H9 (cell line): ENCODE measurements at places on chromosomes 3 and 15. TPM values are rescaled to one million over a fixed set of nuclear protein-coding genes. Genes with fewer than 3 reads are reported as not detected.

The TEX55 gene
- total RNA-seq, result not detected in 2 replicates

- no peak for DNase-seq
- H3K36me3 ChIP-seq, result no peaks in the 10 kb centered on the region
- no peaks in the 10 kb centered on the region for H3K4me1 ChIP-seq
- no peak overlapping the region for H3K4me3 ChIP-seq
Measured at GRCh38 chr15:53223815-53224214, 433.7 kb upstream of the ONECUT1 start.

DNA sequence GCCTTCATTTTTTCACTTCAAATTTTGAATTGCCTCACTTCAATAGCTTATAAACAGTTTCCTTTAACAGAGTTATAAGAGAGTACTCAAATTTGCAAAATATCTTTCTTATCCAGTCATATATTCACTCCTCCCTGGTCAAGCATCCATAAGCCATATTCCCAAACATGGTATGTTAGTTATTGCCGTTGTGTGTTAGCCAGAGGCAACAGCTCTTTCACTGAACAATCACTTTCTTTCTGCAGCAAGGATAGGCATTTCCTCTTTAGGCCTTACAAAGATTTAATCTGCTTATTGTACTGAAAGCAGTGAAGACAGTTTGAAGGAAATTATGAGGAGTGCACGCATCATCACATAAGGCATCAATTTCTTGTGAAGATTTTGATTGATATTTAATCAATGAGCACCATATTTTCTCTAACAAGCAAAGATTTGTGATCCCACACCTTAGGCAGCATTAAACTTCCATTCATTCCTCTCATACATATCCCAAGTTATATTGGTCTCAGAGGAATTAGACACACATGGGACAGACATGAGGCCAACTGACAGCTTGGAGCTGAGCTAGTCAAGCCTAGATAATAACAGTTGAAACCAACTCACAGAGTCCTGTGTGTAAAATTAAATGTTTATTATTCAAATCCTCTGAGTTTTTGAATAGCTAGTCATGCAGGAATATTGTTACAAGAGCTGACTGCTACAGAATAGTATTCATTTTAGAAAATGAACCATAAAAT is 80.0 kb upstream of the EPHA6 start:
- no peaks in the 10 kb centered on the region for H3K27me3 ChIP-seq
- H3K27ac ChIP-seq, result no peak overlapping the region
- no peak for DNase-seq
- H3K36me3 ChIP-seq, result no peaks in the 10 kb centered on the region
- no peak overlapping the region for H3K4me3 ChIP-seq
- no peaks in the 10 kb centered on the region for H3K4me1 ChIP-seq

- peaks cover 28% of the 10 kb centered on the region for H3K36me3 ChIP-seq
- no peak for DNase-seq
- H3K27me3 ChIP-seq, result no peaks in the 10 kb centered on the region
- no peak overlapping the region for H3K27ac ChIP-seq
- no peak overlapping the region for H3K4me3 ChIP-seq
- H3K4me1 ChIP-seq, result no peaks in the 10 kb centered on the region
Measured at GRCh38 chr3:128863560-128863959, 15.9 kb upstream of the ACAD9 start.

- H3K36me3 ChIP-seq, result peaks cover 28% of the 10 kb centered on the region
- no peak overlapping the region for H3K27ac ChIP-seq
- no peaks in the 10 kb centered on the region for H3K4me1 ChIP-seq
Measured at GRCh38 chr15:52822475-52822874, 32.3 kb upstream of the ONECUT1 start.

- no peak overlapping the region for H3K27ac ChIP-seq
- DNase-seq, result no peak
Measured at GRCh38 chr3:145094355-145094941, 1066.5 kb downstream of the PLOD2 start.

DNA sequence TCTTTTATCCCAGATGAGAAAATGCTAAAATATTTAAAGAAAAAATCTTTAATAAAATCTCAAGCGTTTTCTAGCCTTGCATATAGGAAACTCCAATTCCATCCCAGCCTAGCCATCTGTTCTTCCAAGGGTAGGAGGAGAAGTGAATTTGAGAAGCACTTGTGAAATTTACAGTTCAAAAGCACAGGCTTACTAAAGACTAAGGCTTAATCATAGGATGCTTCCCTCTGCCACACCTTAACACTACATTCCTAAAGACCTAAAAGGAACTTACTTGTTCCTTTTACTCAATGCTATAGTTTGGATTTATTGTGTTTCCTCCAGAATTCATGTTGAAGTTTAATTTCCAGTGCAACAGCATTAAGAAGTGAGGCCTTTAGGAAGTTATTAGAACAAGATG is 764.8 kb upstream of the CADM2 start:
- no peaks in the 10 kb centered on the region for H3K4me1 ChIP-seq
- no peak for DNase-seq
- H3K27me3 ChIP-seq, result no peaks in the 10 kb centered on the region
- peaks cover 18% of the 10 kb centered on the region for H3K36me3 ChIP-seq
- H3K4me3 ChIP-seq, result no peak overlapping the region
- no peak overlapping the region for H3K27ac ChIP-seq

- H3K4me3 ChIP-seq, result no peak overlapping the region
- H3K4me1 ChIP-seq, result no peaks in the 10 kb centered on the region; the same call in 1 of the 2 replicates
- no peaks in the 10 kb centered on the region for H3K36me3 ChIP-seq
- DNase-seq, result no peak
- H3K27ac ChIP-seq, result no peak overlapping the region
Measured at GRCh38 chr3:105788593-105788992, 80.2 kb downstream of the CBLB start.

GRCh38 chr15:57565311-57565710 is 26.4 kb upstream of the MYZAP start:
- no peaks in the 10 kb centered on the region for H3K4me1 ChIP-seq
- H3K36me3 ChIP-seq, result no peaks in the 10 kb centered on the region

- H3K4me1 ChIP-seq, result no peaks in the 10 kb centered on the region
- no peaks in the 10 kb centered on the region for H3K27me3 ChIP-seq
- H3K4me3 ChIP-seq, result no peak overlapping the region
- H3K27ac ChIP-seq, result no peak overlapping the region
- H3K36me3 ChIP-seq, result no peaks in the 10 kb centered on the region
Measured at GRCh38 chr15:94453227-94453988, 222.0 kb downstream of the MCTP2 start.

DNA sequence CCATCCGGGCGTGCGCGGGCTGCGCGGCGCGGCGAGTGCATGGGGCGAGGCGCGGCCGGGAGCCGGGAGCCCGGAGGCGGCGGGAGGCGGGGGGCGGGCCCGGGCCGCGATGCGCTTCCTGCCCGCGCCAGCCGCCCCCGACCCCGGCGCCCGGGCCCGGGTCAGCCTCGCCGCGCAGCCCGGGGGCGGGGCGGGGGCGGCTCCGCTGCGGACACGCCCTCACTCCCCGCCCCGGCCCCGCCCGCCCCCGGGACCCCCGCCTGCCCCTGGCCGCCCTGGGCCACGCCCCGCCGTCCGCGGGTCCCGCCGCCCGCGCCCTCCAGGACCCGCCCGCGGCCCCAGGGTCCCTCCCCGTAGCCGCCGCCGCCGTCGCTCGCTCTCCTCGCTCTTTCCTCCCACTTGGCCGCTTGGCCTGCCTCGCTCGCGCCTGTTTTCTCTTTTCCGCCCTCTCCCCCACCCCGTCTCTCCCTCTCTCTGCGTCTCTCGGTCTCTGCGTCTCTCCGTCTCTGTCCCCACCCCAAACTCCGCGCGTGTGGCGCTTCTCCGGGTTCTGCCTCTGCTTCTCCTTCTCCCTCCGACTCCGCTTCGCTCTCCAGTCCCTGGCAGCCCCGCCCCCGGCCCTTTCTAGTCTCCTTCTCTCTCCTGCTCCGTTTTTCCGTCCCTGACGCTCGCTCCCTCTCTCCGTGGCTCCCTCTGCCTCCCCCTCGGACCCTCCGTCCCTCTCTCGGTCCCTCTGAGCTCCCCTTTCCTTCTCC is at the start of gene PLXND1:
PLXND1 (minus strand) TSS at position 41 of the 755 bp plus-strand sequence; CDS start at position 4, 37 bp downstream.
- peaks cover 6% of the 10 kb centered on the region; the same call in 1 of the 2 replicates for H3K27me3 ChIP-seq
- peaks cover 3% of the 10 kb centered on the region for H3K4me1 ChIP-seq
- H3K27ac ChIP-seq, result no peak within 1 kb of the TSS
- H3K4me3 ChIP-seq, result peak within 1 kb of the TSS; percentile 93
- peak; percentile 77 for DNase-seq
- peaks cover 2% of the 10 kb centered on the region; the same call in 2 of the 3 replicates for H3K36me3 ChIP-seq

- no peaks in the 10 kb centered on the region for H3K4me1 ChIP-seq
- no peak for DNase-seq
- no peak overlapping the region for H3K4me3 ChIP-seq
- no peak overlapping the region for H3K27ac ChIP-seq
- no peaks in the 10 kb centered on the region for H3K27me3 ChIP-seq
- peaks cover 4% of the 10 kb centered on the region; the same call in 1 of the 2 replicates for H3K36me3 ChIP-seq
Measured at GRCh38 chr3:184820525-184820924, 8.6 kb downstream of the VPS8 start.

- no peaks in the 10 kb centered on the region for H3K4me1 ChIP-seq
- no peak for DNase-seq
- no peaks in the 10 kb centered on the region for H3K27me3 ChIP-seq
- no peak overlapping the region for H3K27ac ChIP-seq
- H3K36me3 ChIP-seq, result peaks cover 49% of the 10 kb centered on the region
- no peak overlapping the region for H3K4me3 ChIP-seq
Measured at GRCh38 chr15:78915341-78916087, 29.3 kb downstream of the CTSH start.

GRCh38 chr3:55774856-55775255 is 287.8 kb upstream of the WNT5A start:
- H3K36me3 ChIP-seq, result no peaks in the 10 kb centered on the region
- no peak overlapping the region for H3K27ac ChIP-seq
- no peak for DNase-seq

DNA sequence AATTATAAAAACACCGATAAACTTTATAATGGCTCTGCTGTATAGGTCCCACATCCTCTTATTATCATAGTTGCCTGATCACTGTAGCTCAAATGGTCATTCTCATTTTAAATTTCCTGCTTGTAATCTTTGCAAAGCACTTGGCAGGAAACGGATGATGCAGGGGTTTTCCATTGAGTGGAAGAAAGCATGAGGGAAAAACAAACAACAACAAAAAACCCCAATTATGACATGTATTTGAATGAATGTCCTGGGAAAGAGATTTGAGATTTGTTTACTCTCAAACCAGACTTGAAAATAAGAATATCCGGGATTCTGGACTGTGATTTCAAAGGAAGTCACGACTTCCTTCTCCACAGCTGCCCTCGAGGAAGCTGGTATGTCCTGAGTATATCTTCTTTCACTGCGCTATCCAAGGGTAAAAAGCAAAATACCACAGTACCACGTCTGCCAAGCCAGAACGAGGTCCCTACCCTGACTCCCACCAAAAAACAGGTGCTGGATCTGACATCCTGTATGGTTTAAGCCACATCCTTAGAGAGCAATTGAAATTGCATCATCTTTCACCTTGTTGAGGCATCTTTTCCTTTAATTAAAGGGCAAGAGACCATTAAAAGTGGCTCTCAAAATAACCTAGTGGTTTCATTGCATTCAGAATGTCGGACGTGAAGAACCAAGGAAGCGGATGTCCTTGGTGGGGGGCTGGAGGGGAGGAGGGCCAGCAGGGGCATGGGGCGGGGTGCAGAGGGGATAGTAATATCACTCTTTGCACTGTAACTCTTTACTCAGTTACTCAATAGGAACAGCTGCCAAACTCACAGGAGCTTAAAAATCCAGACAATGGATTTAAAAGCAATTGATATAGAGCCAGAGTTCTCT is 13.5 kb upstream of the TIPIN start:
- no peak overlapping the region for H3K4me3 ChIP-seq
- H3K27ac ChIP-seq, result no peak overlapping the region
- H3K27me3 ChIP-seq, result no peaks in the 10 kb centered on the region
- H3K4me1 ChIP-seq, result no peaks in the 10 kb centered on the region; the same call in 1 of the 2 replicates

- no peaks in the 10 kb centered on the region; the same call in 2 of the 3 replicates for H3K36me3 ChIP-seq
- no peak for DNase-seq
- 0 out of 2 replicates have a peak, but pooled peaks cover 7% of the 10 kb centered on the region for H3K4me1 ChIP-seq
Measured at GRCh38 chr15:82021992-82022391, 23.8 kb downstream of the MEX3B start.

DNA sequence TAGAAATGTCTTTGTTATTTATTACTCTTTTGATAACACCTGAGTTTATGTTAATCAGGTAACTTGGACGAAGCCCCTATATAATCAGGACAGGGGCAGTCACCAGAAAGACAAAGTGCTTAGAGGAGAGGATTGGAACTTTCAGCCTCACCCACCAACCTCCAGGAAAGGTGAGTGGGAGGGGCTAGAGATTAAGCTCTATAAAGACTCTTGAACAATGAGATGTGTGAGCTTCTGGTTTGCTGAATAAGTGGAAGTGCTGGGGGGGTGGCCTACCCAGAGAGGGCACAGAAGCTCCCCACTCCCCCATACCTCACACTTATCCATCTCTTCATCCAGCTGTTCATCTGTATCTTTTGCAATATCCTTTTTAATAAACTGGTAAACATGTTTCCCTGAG is 73.9 kb downstream of the TTBK2 start:
- H3K36me3 ChIP-seq, result peaks cover 5% of the 10 kb centered on the region
- no peaks in the 10 kb centered on the region; the same call in 1 of the 2 replicates for H3K4me1 ChIP-seq
- H3K27ac ChIP-seq, result no peak overlapping the region
- H3K27me3 ChIP-seq, result no peaks in the 10 kb centered on the region
- H3K4me3 ChIP-seq, result no peak overlapping the region

DNA sequence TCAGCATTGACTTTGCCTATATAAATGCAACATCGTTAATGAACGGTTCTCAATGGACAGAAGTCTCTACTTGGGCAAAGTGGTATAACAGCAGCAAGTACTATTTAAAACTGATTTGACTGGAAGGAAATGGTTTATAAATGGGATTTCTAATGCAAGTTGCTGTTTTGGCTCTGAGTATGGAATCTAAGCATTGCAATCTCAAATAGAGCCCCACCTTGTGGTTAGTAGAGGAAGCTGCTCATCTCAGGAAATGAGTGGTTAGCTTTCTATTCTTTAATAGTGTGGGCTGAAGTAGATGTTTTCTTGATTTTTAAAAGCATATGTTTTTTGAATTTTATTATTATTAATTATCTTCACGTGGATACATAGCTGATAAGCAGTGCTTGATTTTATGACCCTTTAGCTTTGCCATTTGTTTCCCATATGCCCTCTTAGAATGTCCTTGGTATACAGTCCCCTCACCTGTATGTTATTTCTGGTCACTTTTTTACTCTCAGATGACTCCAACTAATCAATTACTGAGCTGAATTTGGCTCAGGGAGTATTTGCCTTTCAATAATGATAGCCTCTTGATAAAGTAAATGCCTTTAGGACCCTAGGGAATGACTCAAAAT is 67.1 kb downstream of the OXSM start:
- H3K27ac ChIP-seq, result no peak overlapping the region
- H3K27me3 ChIP-seq, result no peaks in the 10 kb centered on the region

DNA sequence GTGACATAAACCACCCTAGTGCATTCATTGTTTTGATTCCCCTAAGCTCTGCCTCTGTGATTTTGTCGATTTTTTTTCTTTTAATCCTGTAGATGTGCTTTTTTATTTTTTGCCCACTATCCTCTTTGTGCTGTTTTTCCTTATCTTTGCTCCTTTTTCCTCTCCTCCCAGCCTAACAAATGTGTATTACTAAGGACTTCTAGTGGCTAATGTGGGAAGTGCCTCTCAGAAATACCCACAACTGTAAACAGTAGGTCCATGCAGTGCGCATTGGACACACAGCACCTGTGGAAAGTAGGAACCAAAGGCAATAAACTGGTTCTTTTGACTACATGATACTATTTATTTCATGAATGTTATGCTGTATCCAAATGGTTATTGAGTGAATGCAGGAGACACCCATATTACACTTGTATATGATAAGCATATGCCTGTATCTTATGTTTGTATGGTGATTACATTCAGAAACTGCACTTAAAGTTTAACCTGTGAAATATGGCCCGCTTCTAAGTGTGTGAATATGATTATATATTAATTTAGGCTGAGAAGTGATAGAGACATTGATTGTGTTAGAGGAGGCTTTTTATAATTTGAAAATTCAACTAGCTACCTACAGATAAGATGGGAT is 147.8 kb downstream of the PLCL2 start:
- no peaks in the 10 kb centered on the region; the same call in 1 of the 2 replicates for H3K4me1 ChIP-seq
- no peak overlapping the region for H3K4me3 ChIP-seq
- DNase-seq, result no peak
- peaks cover 8% of the 10 kb centered on the region for H3K36me3 ChIP-seq
- H3K27me3 ChIP-seq, result no peaks in the 10 kb centered on the region
